ENCODE measurements at places on chromosomes 12 and 14.
A peak's percentile ranks its signal among the peaks of the same experiment; 100 is the strongest.

DNA sequence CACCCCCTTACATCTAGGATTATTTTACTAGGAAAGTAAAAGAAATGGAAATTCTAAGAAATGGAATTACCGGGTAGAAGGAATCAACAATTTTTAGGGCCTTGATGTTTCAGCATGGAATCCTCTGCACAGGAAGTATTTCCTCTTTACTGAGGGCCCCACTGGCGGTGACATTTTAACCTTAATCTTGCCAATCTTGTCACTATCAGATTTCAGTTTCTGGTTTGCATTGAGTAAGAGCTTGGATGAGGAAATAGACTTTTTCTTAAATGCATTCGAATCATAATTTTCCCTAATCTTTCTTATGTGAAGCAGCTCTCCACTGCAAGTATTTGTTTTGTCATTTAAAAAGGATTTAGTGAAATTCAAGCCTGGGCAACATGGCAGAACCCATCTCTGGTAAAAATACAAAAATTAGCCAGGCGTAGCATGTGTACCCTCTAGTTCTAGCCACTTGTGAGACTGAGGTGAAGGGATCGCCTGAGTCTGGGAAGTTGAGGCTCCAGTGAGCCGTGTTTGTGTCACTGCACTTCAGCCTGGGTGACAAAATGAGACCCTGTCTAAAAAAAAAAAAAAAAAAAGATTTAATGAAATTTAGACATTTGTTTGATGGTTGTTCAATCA is 40.7 kb downstream of the TPCN1 start:
- peaks cover 29% of the 10 kb centered on the region for H3K36me3 ChIP-seq
- H3K4me1 ChIP-seq = peaks cover 4% of the 10 kb centered on the region
- no peaks in the 10 kb centered on the region for H3K27me3 ChIP-seq
- DNase-seq = no peak

DNA sequence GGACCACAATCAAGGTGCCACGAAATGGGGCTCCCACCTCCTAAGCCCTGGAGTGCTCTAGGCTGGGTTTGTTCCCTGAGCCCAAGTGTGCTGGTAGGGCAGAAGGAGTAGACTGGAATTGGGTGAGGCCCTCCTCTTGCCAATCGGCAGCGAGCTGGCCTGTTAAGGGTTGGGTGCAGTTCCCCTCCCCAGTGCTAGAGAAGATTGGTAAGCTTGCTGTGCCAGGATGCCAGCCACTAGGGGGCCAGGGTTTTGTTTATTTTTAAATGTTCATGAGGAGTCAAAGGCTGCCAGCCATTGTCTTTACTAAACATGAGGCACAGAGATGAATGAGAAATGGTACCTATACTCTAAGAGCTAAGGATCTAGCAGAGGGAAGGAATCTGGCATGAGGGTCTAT is 79.7 kb downstream of the SPTB start:
- H3K27ac ChIP-seq = no peak overlapping the region
- no peak overlapping the region for H3K4me3 ChIP-seq
- no peaks in the 10 kb centered on the region for H3K27me3 ChIP-seq
- H3K36me3 ChIP-seq = no peaks in the 10 kb centered on the region
- H3K4me1 ChIP-seq = no peaks in the 10 kb centered on the region
- no peak for DNase-seq

- no peak overlapping the region for H3K27ac ChIP-seq
- no peaks in the 10 kb centered on the region for H3K27me3 ChIP-seq
- no peak overlapping the region for H3K4me3 ChIP-seq
- H3K36me3 ChIP-seq = no peaks in the 10 kb centered on the region
- no peak for DNase-seq
Measured at GRCh38 chr12:19978193-19978592, 390.1 kb upstream of the PDE3A start.

GRCh38 chr12:116599285-116600136 is 40.3 kb downstream of the MAP1LC3B2 start:
- H3K27me3 ChIP-seq = no peaks in the 10 kb centered on the region
- no peaks in the 10 kb centered on the region for H3K4me1 ChIP-seq
- H3K36me3 ChIP-seq = no peaks in the 10 kb centered on the region

DNA sequence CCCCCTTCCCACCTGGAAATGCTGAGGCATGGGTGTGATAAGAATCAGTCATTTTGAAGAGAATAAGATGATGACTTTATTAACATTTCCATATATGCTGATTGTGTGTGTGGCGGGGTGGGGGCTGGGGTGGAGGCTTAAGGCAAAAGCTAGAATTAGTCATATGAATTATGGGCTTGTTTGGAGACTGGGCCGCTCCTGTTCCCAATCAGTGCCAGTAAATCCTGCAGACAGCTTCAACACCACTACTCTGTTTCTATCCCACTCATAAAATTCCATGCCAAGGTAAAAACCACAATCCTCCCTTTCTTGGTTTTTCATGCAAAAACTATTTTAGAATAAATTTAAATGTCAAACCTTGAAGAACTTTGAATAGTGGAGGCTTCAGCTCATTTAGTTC is 29.9 kb upstream of the SLC38A2 start:
- no peaks in the 10 kb centered on the region for H3K27me3 ChIP-seq
- H3K27ac ChIP-seq = peak overlapping the region; percentile 96
- H3K36me3 ChIP-seq = no peaks in the 10 kb centered on the region
- H3K4me1 ChIP-seq = peaks cover 26% of the 10 kb centered on the region
- H3K4me3 ChIP-seq = no peak overlapping the region

- no peak overlapping the region for H3K27ac ChIP-seq
- no peak for DNase-seq
- no peaks in the 10 kb centered on the region for H3K27me3 ChIP-seq
- no peaks in the 10 kb centered on the region for H3K4me1 ChIP-seq
Measured at GRCh38 chr12:25322918-25323531, 72.3 kb upstream of the KRAS start.

DNA sequence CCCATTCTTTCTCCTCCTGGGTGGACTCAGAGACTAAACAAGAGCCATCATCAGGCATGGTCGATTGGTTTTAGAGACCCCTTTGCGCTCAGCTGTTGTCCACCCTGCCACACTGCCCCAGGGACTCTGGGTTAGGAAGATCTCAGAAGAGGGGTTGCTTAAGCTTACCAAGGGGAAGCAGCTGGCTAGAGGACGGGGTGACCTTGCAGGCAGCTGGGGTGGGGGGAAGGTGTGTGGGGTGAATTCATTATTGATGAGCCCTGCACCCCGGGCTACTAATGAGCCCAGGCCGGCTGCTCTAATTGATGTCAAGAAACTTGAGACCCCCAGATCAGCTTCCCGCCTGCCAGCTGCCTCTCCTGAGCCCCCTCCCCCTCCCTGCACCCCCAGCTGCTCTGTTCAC is 8.7 kb upstream of the ZNF385A start:
- no peaks in the 10 kb centered on the region for H3K27me3 ChIP-seq
- peaks cover 42% of the 10 kb centered on the region for H3K36me3 ChIP-seq
- peaks cover 21% of the 10 kb centered on the region for H3K4me1 ChIP-seq
- no peak overlapping the region for H3K4me3 ChIP-seq
- H3K27ac ChIP-seq = peak overlapping the region; percentile 67
- DNase-seq = no peak

- no peak overlapping the region for H3K4me3 ChIP-seq
- H3K27ac ChIP-seq = no peak overlapping the region
- H3K4me1 ChIP-seq = no peaks in the 10 kb centered on the region
Measured at GRCh38 chr14:31858868-31859267, 218.2 kb upstream of the ARHGAP5 start.

DNA sequence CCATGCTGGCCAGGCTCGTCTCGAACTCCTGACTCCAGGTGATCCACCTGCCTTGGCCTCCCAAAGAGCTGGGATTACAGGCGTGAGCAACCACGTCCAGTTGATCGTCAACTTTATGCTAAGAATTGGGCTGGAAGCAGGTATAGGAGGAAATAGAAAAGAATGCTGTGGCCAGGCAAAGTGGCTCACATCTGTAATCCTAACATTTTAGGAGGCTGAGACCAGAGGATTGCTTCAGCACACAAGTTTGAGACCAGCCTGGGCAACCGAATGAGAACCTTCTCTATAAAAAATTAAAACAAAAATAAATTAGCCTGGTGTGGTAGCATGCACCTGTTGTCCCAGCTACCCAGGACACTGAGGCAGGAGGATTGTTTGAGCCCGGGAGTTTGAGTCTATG is 37.1 kb upstream of the SNX6 start:
- no peaks in the 10 kb centered on the region for H3K27me3 ChIP-seq
- H3K27ac ChIP-seq = peak overlapping the region; percentile 86
- no peak overlapping the region for H3K4me3 ChIP-seq
- peaks cover 14% of the 10 kb centered on the region for H3K4me1 ChIP-seq
- no peaks in the 10 kb centered on the region for H3K36me3 ChIP-seq

DNA sequence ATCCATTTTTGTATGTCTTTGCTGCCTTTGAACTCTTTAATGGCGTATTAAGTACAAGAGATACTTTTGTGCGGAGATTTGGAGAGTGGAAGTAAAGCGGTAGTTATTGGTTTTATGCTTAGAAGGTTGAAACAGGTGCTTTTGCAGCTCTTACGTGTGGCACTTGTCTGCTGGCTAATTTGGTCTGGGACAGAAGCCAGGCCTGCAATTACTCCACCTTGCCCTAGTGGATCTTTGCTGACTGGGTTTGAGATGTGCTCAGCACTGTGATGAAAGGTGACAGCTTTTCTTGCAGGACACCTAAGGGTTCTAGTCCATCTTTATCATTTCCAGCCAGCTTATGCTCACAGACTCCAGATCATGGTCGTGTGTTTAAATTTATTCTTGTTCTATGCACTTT is 252.5 kb downstream of the RPL10L start:
- DNase-seq = no peak
- H3K27ac ChIP-seq = no peak overlapping the region
- no peak overlapping the region for H3K4me3 ChIP-seq
- no peaks in the 10 kb centered on the region for H3K36me3 ChIP-seq
- H3K27me3 ChIP-seq = peaks cover 4% of the 10 kb centered on the region

DNA sequence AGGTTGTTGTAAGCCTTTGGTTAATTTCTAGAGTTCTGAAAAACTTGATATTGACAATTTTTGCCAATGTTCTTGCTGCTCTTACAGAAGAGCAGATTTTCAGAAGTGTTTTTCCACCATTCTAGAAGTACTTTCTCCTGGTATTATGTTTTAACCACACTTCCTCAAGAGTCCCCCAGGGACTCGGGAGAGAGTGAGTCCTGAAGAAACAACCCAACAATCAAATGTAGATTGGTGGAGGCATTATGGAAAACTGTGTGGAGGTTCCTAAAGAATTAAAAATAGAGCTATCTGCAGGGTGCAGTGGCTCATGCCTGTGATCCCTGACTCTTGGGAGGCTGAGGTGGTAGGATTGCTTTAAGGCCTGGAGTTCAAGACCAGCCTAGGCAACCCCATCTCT is 26.7 kb downstream of the OR10P1 start:
- H3K4me1 ChIP-seq = no peaks in the 10 kb centered on the region
- DNase-seq = no peak
- H3K27me3 ChIP-seq = no peaks in the 10 kb centered on the region
- H3K27ac ChIP-seq = no peak overlapping the region
- no peaks in the 10 kb centered on the region for H3K36me3 ChIP-seq

DNA sequence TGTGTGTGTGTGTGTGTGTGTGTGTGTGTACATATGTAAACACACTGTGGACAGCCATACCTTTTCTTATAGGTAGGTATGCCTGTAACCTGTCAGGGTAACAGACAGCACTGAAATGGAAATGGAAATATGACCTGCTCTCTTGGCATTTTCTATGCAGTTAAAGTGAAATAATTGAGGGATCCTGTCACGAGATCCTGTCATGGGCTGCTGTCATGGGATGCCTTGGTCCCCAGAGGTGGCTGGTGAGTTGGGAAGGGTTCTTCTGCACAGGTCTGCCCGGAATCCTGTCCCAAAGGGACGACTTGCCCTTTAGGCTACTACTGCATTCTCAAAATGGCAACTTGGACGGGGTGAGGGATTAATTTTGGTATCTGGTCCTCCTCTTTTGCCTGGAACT is 47.3 kb downstream of the ELK3 start:
- peaks cover 14% of the 10 kb centered on the region for H3K4me1 ChIP-seq
- H3K4me3 ChIP-seq = no peak overlapping the region
- H3K27me3 ChIP-seq = no peaks in the 10 kb centered on the region
- H3K36me3 ChIP-seq = peaks cover 63% of the 10 kb centered on the region
- peak; percentile 19 for DNase-seq
- H3K27ac ChIP-seq = no peak overlapping the region

DNA sequence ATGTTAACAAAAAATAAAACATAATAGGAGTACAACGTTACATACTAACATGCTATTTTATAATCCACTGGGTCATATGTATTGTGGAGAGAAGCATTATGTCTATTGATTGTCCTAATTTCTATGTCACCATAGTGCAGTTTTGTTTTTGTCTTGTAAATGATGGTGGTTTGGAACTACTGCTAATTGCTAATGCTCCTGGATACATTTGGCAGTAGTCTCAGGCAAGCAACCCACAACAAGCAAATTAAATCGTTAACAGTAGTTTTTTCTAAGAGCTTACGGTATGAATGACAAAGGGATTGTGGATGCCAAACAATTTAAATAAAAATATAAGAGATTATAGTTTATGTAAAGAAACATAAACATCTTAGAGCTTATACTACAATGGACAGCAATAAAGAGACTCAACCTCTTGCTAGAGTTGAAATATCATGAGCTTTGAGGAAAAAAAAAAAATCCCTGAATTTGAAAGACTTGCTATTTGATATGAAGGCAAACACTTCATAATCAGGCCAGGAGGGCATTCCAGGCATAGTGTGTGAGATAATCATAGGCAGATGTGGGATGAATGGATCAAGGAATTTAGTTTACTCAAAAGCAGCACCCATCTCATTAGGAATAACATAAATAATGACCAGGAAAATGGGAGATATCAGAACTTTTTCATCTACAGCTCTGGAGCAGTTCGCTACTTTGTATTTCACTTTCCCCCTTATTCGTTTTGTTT is 181.3 kb downstream of the CCDC59 start:
- no peaks in the 10 kb centered on the region for H3K4me1 ChIP-seq
- DNase-seq = no peak
- H3K27me3 ChIP-seq = no peaks in the 10 kb centered on the region
- H3K4me3 ChIP-seq = no peak overlapping the region
- H3K27ac ChIP-seq = no peak overlapping the region

DNA sequence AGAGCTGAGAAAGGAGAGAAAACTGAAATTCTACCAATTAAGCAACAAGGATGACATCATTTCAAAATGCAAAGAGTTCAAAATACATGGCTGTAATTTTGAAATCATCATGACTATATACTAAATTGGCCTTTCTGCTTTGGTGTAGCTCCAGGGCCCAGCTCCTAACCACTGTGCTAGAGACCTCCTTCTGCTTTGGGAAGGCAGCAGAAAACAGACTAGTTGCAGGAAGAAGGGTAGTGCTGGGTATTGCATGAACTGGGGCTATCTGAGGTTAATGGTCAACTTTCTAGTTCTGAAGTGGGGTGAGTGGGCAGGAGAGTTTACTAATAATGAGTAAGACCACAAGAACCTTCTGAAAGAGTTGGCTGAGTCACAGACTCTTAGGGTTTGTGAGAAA is 66.2 kb downstream of the PTGER2 start:
- no peak for DNase-seq
- no peak overlapping the region for H3K27ac ChIP-seq
- no peaks in the 10 kb centered on the region for H3K36me3 ChIP-seq
- no peaks in the 10 kb centered on the region for H3K27me3 ChIP-seq
- no peak overlapping the region for H3K4me3 ChIP-seq

GRCh38 chr14:100765296-100765695 is 38.6 kb downstream of the DLK1 start:
- H3K4me1 ChIP-seq = peaks cover 19% of the 10 kb centered on the region
- DNase-seq = no peak
- no peaks in the 10 kb centered on the region for H3K36me3 ChIP-seq

- H3K36me3 ChIP-seq = no peaks in the 10 kb centered on the region
- H3K4me3 ChIP-seq = no peak overlapping the region
- H3K27ac ChIP-seq = no peak overlapping the region
Measured at GRCh38 chr12:52531566-52532300, 11.5 kb upstream of the KRT5 start.

All from RWPE2 (cell line).